ENCODE measurements at places on chromosomes 16 and 17.

DNA sequence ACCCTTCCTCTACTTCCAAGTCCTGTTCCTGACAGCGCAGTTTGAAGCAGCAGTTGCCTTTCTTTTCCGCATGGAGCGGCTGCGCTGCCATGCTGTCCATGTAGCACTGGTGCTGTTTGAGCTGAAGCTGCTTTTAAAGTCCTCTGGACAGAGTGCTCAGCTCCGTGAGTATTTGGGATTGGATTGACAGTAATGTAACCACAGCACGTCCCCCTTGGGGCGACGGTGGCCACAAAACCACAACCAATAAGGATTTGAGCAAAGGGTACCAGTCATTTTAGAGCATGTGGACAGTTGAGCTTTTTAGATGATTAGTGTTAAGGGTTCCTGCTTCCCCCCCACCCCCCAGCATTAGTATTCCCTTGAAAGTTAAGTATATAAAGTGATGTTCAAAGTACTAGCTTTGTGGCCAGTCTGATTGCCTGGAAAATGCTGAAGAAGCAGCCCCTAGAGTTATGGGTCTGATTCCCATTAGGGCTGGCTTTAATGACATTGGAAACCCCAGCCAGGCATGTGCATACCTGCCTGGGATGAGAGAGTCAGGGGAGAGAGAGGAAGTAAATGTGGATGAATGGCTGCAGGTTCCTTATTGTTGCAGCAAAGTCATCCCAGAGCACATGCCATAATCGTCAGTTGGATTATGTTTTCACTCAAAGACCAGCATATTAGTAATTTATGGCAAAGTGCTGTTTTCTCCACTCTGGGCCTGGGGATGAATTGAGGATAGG is 31.6 kb upstream of the SLC12A3 start:
- DNase-seq, result no peak

GRCh38 chr16:69463876-69464275 is 39.5 kb downstream of the CYB5B start:
- no peak for DNase-seq

DNA sequence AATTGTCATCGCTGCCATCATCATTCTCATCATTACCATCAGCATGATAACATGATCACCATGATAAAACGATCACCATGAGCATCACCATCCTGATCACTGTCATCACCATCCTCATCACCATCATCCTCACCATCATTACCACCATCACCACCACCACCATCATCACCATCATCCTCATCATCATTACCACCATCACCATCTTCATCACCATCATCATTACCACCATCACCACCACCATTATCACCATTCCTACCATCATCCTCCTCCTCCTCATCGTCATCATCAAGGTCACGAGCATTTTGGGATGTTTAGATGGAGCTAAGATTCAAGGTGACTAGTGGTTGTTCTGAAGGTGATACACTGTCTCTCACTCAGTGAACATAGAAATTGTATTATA is 221.0 kb downstream of the FOXL1 start:
- no peak for DNase-seq

DNA sequence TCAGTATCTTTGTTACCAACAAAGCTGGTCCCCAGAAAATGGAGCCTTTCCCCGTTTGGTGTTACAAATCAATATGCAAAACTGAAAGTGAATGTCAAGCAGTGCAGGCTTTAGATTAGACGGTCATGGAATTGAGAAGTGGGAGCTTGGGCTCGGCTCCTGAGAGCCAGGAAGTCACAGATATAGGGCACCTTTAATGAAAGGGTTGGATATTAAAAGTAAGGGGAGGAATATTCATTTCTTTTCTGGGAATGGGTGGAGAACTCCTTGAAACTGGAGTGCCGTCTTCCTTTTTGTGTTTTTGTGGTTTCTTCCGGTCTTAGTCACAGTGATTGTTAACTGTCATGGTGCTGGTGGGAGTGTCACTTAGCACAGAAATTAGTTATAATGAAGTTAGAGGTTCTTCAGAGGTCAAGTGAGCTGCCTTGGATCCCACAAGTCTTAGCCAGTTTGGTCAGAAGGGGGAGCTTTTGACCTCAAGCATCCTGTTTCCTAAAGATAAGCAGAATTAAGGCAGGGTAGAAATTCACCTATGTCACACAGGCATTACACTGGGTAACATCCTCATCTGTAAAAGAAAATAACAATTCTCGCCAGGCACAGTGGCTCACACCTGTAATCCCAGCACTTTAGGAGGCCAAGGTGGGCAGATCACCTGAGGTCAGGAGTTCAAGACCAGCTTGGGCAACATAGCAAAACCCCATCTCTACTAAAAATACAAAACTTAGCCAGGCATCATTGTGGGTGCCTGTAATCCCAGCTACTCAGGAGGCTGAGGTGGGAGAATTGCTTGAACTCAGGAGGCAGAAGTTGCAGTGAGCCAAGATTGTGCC is 9.6 kb upstream of the EIF1 start:
- peak; percentile 55 for DNase-seq

- no peak for DNase-seq
Measured at GRCh38 chr17:19369846-19370492, 7.4 kb upstream of the B9D1 start.

DNA sequence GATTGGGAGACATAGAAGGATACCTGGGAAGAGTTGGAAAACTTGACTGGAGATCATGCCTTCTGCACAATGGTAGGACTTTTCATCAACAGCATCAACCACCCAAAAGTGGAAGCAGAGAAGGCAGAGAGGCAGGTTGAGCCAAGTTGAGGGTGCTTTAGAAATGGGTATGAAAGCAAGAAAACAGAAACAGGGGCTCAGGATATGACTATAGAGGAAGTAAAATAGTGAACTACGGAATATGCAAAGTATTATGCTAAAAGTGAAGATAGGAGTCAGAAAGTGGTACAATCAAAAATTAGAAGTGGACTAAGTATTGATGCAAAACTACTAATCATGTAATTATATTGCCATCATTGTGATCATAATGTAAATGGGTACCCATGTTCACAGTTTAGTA is 16.1 kb upstream of the ARHGAP44 start:
- no peak for DNase-seq

Measured in T-helper 1 cell (primary cell).